ENCODE measurements at places on chromosomes 1 and 21. TPM values are rescaled to one million over a fixed set of nuclear protein-coding genes. Genes with fewer than 3 reads are reported as not detected.
A peak's percentile ranks its signal among the peaks of the same experiment; 100 is the strongest.

MMEL1 gene
- total RNA-seq: 0.93 TPM

GRCh38 chr1:64318428-64318827, 115.0 kb downstream of the UBE2U start:
- no peak overlapping the region for H3K4me3 ChIP-seq
- peaks cover 7% of the 10 kb centered on the region for H3K4me1 ChIP-seq
- H3K27ac ChIP-seq: peak overlapping the region; percentile 28
- no peak for DNase-seq

DNA sequence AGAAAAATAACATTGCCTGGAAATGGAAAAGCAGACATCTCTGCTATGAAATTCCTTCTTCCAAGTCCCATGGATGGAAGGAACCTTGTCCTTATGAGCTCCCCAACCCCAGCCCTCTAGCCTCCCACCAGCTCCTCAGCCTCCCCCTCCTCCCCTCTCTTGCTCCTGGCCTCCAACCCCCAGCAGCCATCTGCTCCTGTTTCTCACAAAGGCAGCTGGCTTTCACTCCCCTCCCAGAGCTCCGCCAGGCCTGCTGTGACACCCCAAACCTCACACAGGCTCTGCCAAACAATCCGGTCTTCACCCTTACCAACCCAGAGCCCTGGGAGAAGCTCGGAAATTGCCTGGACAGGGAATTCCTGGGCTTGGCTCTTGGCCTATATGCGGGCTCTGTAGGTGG, 69.2 kb downstream of the KLHDC7A start:
- no peak for DNase-seq
- no peaks in the 10 kb centered on the region for H3K4me1 ChIP-seq
- peaks cover 30% of the 10 kb centered on the region for H3K27me3 ChIP-seq
- no peak overlapping the region for H3K27ac ChIP-seq

ATP13A2 gene
- 20.7 TPM for total RNA-seq

ASTN1 gene
- total RNA-seq: 1.1 TPM

DIO1 gene
- 31.2 TPM for total RNA-seq

GRCh38 chr1:25573591-25573930, 30.2 kb downstream of the LDLRAP1 start:
- no peak overlapping the region for H3K4me3 ChIP-seq
- no peaks in the 10 kb centered on the region for H3K27me3 ChIP-seq
- H3K36me3 ChIP-seq: no peaks in the 10 kb centered on the region
- peak; percentile 68 for DNase-seq
- H3K4me1 ChIP-seq: peaks cover 30% of the 10 kb centered on the region

GRCh38 chr1:205517288-205517687, 12.8 kb downstream of the CDK18 start:
- no peaks in the 10 kb centered on the region for H3K36me3 ChIP-seq
- no peak for DNase-seq
- peaks cover 6% of the 10 kb centered on the region for H3K4me1 ChIP-seq

- H3K4me3 ChIP-seq: no peak overlapping the region
- no peak overlapping the region for H3K27ac ChIP-seq
- H3K36me3 ChIP-seq: no peaks in the 10 kb centered on the region
- H3K27me3 ChIP-seq: no peaks in the 10 kb centered on the region
These were observed 394.8 kb downstream of the PBX1 start for GRCh38 chr1:164953815-164954214.

- H3K27me3 ChIP-seq: peaks cover 100% of the 10 kb centered on the region
- no peak overlapping the region for H3K4me3 ChIP-seq
- no peak overlapping the region for H3K27ac ChIP-seq
- no peaks in the 10 kb centered on the region for H3K36me3 ChIP-seq
These were observed 11.2 kb downstream of the SIM2 start for GRCh38 chr21:36709868-36710728.

ADGRL4 gene
- 2.2 TPM for total RNA-seq

- H3K27ac ChIP-seq: no peak overlapping the region
- H3K36me3 ChIP-seq: no peaks in the 10 kb centered on the region
- DNase-seq: no peak
These were observed 21.6 kb downstream of the GRHL3 start for GRCh38 chr1:24340770-24341169.

GRCh38 chr1:63828322-63829044, 54.7 kb downstream of the ROR1 start:
- DNase-seq: no peak
- no peak overlapping the region for H3K27ac ChIP-seq
- H3K27me3 ChIP-seq: no peaks in the 10 kb centered on the region
- H3K4me3 ChIP-seq: no peak overlapping the region
- H3K36me3 ChIP-seq: no peaks in the 10 kb centered on the region

SHISAL2A gene
- 0.47 TPM for total RNA-seq

- no peak overlapping the region for H3K27ac ChIP-seq
- H3K4me3 ChIP-seq: no peak overlapping the region
- H3K27me3 ChIP-seq: no peaks in the 10 kb centered on the region
- DNase-seq: no peak
- no peaks in the 10 kb centered on the region for H3K4me1 ChIP-seq
- no peaks in the 10 kb centered on the region for H3K36me3 ChIP-seq
These were observed 62.3 kb upstream of the ARTN start for GRCh38 chr1:43871181-43871910.

GRCh38 chr1:3924825-3925220, 24.8 kb upstream of the C1orf174 start:
- H3K4me3 ChIP-seq: no peak overlapping the region
- no peak overlapping the region for H3K27ac ChIP-seq
- H3K4me1 ChIP-seq: no peaks in the 10 kb centered on the region
- no peaks in the 10 kb centered on the region for H3K36me3 ChIP-seq
- DNase-seq: no peak

DNA sequence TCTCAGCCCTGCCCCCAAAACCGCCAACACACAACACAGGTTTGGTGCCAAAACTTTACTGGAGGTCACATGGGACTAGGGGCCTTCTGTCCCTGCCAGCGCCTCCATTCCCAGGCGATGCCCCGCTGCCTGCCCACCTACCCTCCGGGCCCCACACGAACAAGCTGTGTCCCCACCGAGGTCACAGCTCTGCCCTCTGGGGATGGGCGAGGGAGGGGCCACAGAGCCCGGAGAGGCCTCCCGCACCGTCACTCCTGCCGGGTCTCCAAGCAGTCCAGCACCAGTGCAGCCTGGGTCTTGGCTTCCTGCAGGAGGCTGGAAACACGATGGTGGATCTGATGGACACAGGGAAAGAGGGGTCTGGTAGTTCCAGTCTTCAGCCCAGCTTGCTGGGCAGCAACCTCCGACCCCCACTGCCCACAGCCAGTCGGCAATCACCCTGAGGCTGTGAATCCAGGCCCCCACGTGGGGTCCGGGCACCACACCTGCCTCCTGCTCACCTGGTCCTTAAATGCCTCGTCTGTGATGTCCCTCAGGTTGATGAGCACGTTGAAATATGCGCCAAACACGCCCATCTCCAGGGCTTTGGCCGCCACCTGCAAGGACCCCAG, 18.5 kb downstream of the FTCD start:
- H3K27ac ChIP-seq: no peak overlapping the region
- no peaks in the 10 kb centered on the region for H3K27me3 ChIP-seq
- no peaks in the 10 kb centered on the region for H3K36me3 ChIP-seq
- H3K4me1 ChIP-seq: no peaks in the 10 kb centered on the region
- DNase-seq: no peak

DNA sequence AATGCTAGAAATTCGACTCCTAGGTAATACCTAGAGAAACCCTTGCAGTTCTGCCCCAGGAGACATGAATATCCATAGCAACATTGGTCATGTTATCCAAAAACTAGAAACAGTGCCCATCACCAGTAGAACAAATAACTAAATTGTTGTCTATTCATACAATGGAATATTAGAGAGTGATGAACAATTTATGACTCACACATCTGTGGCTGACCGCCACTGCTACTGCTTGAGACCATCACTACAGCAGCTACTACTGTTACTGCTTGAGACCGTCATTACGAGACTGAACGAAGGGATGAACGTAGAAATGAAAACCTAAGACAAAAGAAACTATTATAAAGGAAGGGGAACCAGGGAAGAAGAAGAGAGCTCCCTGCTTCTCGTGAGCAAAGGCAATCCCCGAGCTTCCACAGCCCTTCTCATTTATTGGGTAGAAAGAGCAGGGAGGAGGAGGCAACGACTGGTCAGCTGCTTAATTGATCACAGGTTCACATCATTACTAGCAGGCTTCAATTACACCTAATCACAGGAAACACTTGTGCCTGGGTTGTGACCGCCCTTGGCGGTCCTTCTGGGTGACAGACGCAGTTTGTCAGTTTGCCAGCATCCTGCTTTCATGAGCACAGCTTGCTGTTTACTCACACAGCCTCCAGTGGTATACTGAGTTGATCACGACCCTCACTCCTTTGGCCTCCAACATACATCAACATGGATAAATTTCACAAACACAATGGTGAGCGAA, 14.1 kb upstream of the PADI4 start:
- H3K36me3 ChIP-seq: no peaks in the 10 kb centered on the region
- H3K27me3 ChIP-seq: peaks cover 14% of the 10 kb centered on the region

DNA sequence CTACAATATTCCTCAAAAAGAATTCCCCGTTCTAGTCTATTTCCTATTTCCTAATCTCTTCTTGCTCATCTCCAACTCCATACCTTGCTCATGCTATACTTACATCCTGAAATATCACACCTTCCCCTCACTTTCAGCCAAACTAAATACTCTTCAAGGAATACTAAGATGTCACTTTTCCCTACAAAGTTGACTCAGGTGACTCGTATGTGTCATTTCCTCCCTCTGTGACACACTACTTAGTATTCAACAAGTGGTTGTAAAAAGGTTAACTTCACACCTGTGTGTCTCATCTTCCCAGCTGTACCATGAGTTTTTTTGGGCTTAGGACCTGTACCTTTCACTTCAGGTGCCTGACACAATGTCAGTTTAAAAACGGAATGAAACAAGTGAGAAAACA, 81.9 kb upstream of the LBR start:
- no peaks in the 10 kb centered on the region for H3K36me3 ChIP-seq
- H3K27ac ChIP-seq: peak overlapping the region; percentile 67
- no peak for DNase-seq
- no peaks in the 10 kb centered on the region for H3K27me3 ChIP-seq

SERTAD4 gene
- total RNA-seq: 2.6 TPM

DNA sequence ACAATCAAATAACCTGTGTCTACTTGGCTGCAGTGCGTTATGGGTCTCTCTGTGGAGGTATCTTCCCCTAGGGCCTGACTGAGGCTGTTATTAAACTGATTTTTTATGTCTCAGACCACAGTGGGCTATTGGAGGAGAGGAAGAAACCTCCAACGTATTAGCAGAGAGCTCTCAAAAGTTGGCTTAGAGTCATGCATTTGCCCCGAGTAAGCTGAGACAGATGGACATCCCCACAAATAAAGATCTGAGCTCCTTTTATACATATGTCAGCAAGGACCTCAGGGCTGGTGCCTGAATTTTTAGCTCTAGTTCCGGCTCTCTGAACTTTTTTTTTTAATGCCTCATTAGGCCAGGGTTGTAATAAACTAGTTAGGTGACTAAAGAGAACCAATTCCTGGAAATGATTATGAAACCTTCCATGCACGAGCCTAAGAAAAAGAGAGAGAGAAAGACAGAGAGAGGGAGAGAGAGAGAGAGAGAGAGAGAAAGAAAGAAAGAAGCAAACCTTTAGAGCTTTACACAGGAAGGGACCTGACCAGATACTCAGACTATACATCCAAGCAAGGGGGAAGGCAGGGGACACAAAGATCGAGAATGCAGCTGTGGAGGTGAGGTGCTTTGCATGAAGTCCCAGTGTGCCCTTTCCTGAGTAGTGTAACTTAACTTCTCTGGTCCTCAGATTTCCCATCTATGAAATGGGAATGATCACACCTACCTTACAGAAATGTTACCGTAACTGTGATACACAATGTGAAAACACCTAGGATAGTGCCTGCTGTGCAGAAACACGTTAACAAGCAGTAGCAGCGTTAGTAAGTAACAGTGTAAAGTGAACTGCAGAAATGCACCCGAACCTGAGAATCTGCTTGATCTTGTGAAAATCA, 8.4 kb upstream of the PIGR start:
- H3K4me3 ChIP-seq: no peak overlapping the region
- no peaks in the 10 kb centered on the region for H3K27me3 ChIP-seq
- H3K36me3 ChIP-seq: no peaks in the 10 kb centered on the region
- peaks cover 38% of the 10 kb centered on the region for H3K4me1 ChIP-seq
- H3K27ac ChIP-seq: peak overlapping the region; percentile 49

COL24A1 gene
- total RNA-seq: 2.7 TPM

- H3K36me3 ChIP-seq: no peaks in the 10 kb centered on the region
- no peaks in the 10 kb centered on the region for H3K4me1 ChIP-seq
- no peak for DNase-seq
- H3K4me3 ChIP-seq: no peak overlapping the region
- H3K27ac ChIP-seq: no peak overlapping the region
These were observed 16.4 kb upstream of the KIAA0040 start for GRCh38 chr1:175208773-175209492.
